CD4-positive, alpha-beta T cell (primary cell): ENCODE measurements at places on chromosomes 4 and X.

DNA sequence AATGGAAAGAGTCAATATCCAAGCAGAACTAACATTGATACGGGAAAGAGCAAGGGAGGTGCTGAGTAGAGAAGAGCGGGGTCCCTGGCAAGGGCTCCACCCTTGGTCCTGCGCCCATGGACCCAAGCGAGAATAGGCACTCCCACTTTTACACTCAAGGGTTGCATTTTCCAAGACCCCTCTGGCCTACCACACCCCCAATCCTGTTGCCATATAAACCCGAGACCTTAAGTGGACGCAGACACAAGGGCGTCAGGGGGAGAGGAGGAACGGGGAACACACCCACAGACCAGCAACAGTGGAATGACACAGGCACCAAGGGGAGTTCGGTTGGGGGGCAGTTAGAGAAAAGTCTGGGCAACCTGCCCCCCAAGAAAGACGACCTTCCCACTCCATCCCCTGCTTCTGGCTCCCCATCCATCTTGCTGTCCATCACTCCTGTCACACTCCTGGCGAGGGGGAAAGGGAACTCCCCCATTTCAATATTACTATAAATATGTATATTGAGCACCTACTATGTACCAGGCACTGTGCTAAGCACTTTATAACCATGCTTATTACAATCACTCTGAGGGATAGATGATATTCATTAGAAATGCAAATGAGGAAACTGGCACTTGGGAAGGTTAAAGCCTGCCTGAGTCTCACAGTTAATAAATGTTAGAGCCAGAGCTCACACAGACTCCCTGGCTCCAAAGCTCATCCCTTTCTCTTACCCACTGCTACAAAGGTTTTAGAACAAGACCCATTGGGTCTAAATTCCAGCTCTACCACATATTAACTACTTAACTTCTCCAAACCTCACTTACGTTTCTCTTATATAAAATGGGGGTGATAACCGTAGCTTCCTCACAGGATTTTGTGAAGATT, 51.7 kb downstream of the SCD5 start:
- no peak for DNase-seq

DNA sequence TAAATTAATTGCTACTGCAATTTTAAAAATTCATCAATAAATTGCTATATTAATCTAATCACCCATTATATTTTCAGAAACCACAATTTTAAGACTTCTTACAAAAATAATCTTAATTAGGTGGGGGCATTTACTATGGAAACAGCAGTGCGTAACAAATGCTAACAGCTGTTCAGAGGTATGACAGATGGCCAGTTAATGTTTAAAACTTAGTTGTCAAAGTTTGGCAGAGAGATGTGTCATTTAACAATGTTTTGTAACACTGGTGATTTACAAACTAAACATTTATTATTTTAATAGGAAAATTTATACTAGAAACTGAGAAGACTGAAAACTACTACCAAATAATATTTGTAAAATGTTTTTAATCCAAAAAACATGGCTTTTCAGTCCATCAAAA, 85.2 kb upstream of the GPR34 start:
- DNase-seq = no peak

GRCh38 chr4:159506801-159507517, 404.1 kb downstream of the RAPGEF2 start:
- DNase-seq = no peak

GRCh38 chr4:168139336-168139735, 47.0 kb downstream of the ANXA10 start:
- DNase-seq = no peak

GRCh38 chrX:151902813-151903591, 9.7 kb upstream of the MAGEA4 start:
- no peak for DNase-seq

GRCh38 chr4:108453366-108453765, 167.0 kb upstream of the RPL34 start:
- no peak for DNase-seq

DNA sequence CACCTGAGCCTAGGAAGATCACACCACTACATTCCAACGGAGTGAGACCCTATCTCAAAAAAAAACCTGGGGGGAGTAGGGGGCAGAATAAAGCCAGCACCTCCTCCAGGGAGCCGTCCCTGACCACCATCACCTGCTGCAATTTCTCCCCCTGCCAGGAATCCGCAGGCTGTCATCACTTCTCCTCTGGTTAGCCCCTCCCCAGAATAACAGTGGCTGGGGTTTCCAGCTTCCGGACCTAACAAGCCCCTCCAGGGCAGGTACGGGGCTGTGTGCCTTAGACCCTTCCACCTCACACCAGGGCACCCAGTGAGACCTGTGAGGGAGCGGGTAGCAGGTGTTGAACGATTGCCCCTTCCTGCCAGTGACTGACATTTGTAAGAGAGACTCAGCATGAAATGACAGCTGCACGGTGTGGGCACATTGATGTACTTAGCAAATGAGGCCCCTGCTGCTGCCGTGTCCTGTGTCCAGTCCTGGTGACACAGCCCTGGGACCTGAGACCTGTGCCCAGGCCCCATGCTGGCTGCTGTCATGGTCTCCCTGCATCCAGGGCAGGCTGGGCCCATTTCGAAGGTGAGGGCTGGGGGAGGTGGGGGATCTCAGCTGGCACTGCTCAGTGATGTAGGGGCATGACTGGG, 6.7 kb upstream of the WFS1 start:
- DNase-seq = no peak

DNA sequence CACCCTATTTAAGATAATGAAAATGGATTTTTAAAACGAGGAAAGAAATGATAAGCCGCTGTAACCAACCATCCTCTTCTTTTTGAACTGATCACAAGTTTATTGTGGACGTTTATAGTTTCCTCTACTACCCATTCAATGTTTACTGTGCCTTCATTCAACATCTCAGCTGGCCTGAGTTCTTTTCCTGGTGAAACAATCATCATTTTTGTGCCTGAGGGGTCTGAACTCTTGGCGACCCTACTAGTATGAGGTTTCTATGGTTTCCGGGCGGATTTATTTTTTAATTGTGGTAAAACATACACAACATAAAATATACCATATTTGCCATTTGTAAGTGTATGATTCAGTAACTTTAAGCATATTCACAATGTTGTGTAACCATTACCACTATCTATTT, 100.7 kb downstream of the SPRY1 start:
- no peak for DNase-seq

GRCh38 chr4:94595880-94596483, 144.2 kb downstream of the PDLIM5 start:
- DNase-seq = peak; percentile 55

DNA sequence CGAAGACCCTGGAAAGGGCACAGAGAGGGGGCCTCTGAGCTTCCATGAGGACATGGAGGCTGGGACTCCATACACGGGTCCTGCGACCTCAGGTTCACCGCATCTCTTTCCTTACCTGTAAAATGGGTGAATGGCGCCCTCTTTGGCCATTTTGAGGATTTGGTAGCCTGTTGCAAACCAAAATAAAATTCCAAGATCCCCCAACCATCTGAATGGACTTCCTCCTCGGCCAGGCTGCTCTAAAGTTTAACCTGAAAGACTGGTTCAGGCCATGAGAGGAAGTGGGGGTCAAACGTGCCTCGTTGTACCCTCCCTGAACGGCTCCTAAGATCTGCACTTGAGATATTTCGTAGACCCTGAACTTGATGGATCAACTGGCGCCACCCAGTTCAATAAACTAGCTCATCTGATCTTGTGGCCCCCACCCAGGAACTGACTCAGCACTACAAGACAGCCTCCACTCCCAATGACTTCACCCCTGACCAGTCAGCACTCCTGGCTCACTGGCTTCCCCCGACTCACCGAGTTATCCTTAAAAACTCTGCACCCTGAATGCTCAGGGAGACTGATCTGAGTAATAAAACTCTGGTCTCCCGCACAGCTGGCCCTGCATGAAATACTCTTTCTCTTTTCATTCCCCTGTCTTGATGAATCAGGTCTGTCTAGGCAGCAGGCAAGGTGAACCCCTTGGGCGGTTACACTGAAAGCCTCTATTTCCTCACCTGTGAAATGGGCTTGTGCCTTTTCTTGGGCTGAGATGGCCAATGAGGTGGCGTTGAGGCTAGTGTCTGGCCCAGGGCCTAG, 32.9 kb upstream of the GPR78 start:
- DNase-seq = no peak

DNA sequence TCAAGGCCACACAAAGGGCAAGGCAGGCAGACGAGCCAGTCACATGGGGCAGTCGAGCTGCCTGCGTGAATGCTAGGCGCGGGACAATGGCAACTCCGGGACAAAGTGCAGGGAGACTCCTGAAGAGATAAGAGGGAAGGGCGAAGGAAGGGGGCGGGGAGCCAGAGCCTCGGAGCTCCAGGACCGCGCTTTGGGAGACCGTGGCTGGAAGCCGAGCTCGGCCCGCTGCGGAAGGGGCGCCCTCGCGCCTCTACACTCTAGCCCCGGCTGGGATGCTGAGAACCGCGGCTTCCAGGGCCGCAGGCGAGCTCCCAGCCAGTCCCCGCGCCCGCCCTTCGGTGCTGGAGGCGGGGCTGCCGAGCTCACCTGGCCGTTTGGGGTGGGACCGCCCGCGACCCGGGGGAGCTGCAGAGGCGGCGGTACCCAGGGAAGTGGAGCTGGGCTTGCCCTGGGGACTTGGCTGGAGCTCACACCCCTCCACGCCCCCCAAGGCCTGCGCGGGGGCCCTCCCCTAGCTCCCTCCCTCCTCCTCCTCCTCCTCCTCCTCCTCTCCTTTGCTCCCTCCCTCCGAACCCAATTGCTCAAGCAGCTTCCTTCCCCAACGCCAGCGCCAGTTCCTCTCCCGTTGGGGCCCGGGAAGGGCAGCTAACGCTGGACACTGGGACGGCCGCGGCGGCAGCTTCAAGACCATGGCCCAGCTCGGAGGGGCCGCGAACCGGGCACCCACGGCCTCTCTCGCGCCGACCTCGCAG, at the start of gene SOWAHD:
Gene SOWAHD (plus strand): TSS at position 610 of the 752 bp plus-strand sequence. CDS start 80 bp downstream, at position 690.
- peak; percentile 63 for DNase-seq

- no peak for DNase-seq
Observed at GRCh38 chr4:161577579-161578301, 586.1 kb downstream of the FSTL5 start.

DNA sequence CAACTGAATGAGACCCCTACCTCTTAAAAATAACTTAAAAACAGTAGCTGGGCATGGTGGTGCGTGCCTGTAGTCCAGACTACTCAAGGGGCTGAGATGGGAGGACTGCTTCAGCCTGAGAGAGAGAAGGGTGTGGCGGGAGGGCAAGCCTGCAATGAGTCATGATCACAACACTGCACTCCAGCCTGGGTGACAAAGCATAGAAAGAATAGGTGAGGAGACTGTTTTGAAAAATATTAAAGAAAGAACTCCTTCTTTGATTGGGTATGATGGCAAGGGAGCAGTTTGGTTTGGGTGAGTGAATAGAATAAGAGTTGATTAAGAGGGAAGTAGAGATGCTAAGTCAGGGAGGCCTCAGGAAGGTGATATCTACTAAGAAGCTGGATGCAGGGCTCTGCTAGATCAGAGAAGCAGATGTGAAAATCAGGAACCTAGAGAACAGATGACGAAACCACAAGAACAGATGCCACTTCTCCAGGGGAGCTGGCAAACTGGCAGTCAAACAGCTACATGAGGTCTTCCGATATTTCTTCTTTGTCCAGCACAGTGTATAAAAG, 318.6 kb downstream of the OPHN1 start:
- DNase-seq = no peak

DNA sequence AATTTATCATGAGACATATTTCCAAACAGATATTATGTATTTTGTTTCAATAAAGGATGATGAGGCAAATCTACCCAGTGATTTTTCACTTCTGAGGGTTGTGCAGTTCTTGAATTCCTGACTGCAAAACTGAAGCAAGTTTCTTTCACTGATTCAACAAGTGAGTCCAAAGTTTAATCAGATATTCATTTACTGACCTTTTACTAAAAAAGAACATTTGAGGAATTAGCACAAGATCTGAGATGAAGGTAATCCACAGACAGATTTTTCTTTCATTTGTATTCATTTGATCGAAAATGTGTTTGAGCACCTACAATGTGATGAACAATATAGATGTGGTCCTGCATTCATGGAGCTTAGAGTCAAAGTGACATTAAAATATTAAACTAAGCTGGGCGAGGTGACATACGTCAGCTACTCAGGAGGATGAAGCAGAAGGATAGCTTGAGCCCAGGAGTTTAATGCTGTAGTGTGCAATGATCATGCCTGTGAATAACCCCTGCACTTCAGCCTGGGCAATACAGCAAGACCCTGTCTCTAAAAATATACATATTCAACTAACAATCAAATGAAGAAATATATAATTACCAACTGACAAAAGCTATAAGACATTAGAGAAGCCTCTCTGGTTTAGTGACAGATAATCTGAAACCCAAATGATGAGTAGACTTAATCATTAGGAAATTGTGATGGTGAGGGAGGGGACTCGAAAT, 76.6 kb downstream of the ANXA3 start:
- no peak for DNase-seq

DNA sequence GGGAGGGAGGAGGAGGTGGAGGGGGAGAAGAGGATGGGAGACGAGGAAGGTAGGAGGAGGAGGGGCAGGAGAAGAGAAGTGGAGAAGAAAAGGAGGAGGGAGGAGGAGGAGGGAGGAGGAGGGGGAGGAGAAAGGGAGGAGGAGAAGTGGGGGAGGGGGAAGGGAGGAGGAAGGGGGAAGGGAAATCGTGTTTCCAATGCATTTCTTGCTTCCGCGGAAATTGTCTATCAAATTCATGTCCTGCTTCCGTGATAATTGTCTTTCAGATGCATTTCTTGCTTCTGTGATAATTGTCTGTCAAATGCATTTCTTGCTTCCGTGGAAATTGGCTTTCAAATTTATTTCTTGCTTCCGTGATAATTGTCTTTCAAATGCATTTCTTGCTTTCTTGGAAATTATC, 43.3 kb downstream of the CRLF2 start:
- no peak for DNase-seq

DNA sequence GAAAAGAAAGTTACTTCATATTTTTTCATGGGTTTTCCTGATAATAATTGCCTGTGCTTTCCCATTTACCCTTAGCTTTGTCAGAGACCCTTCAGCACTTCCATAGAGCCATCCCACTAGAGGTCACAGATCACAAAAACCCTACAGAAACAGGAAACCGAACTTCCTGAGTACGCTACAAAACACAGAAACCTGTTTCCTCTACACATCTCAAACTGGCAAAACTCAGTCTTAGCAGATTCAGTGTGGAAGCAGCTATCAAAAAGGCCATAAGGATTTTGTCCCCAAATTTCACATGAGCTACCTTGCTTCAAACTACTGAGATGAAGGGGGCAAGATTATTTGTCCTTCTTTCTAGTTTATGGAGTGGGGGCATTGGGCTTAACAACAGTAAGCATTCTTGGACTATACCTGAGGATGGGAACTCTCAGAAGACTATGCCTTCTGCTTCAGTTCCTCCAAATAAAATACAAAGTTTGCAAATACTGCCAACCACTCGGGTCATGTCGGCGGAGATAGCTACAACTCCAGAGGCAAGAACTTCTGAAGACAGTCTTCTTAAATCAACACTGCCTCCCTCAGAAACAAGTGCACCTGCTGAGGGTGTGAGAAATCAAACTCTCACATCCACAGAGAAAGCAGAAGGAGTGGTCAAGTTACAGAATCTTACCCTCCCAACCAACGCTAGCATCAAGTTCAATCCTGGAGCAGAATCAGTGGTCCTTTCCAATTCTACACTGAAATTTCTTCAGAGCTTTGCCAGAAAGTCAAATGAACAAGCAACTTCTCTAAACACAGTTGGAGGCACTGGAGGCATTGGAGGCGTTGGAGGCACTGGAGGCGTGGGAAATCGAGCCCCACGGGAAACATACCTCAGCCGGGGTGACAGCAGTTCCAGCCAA, at the start of gene MMRN1:
Gene MMRN1 (plus strand): TSS at position 206 of the 902 bp plus-strand sequence. CDS start 118 bp downstream, at position 324.
- DNase-seq = no peak

GRCh38 chr4:176729489-176729888, 63.2 kb downstream of the VEGFC start:
- DNase-seq = no peak

GRCh38 chr4:143399113-143399949, 62.7 kb downstream of the GAB1 start:
- no peak for DNase-seq
